Suppressor macrophage treated with lipopolysaccharide for 1 hour (primary cell): ENCODE measurements at places on chromosomes 1 and 21.
A peak's percentile ranks its signal among the peaks of the same experiment; 100 is the strongest.

- DNase-seq: no peak
Measured at GRCh38 chr1:116987256-116987555, 14.4 kb upstream of the CD101 start.

- DNase-seq: no peak
Measured at GRCh38 chr1:20423169-20423795, 62.7 kb downstream of the CAMK2N1 start.

DNA sequence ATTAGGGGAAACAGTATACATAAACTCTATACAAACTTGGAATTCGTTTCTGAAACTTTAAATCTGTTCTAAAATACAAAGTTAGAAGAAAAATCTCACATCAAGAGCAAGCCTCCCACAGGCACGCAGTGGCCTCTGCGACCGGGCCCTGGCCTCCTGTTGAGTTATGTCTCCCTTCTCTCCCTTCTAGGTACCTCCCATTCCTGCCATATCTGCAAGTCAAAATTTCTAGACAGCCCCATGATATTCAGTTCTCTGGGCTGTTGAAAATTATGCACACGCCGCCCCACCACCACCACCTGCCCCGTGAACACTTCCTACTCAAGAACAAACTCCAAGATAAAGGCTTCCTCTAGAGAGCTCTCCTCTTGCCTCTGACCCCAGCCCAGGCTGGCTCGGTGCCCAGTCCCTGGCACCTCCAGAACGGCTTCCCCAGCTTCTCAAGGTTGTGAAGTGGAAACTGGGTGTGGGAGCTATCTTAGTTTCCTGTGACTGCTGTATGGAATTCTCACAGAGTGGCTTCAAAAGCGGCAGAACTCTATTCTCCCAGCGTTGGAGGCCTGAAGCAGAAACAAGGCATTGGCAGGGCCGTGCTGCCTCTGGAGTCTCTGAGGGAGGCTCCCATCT is 37.7 kb upstream of the LRP8 start:
- peak; percentile 17 for DNase-seq

DNA sequence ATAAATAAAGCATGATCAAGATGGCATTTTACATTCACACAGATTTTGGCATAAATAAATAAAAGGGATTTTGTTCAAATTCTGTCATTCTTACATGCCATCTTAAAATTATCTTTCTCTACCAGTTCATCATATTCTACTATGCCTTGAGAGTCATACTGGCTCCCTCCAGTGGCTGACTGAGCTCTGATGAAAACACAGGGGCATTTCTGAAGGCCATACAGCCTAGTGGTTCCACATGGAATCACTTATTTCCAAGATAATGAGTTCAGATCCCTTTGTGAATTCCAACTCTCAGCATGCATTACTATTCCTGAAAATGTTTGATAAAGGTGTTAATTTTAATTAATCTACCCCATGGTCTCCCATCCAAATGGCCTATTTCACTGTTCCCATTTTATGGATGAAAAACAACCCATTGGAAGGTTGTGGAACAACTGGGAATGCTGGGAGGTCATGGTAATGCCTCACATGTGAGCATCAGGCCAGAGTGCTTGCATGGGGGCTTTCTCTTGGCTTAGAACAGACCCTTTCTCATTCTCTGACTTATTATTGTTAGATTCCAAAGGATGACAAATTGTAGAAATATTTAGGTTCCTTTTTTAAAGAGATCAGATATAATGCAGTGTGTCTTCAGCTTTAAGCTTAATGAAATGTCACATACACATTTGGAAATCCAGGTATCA is 622.4 kb upstream of the PKN2 start:
- peak; percentile 36 for DNase-seq

DNA sequence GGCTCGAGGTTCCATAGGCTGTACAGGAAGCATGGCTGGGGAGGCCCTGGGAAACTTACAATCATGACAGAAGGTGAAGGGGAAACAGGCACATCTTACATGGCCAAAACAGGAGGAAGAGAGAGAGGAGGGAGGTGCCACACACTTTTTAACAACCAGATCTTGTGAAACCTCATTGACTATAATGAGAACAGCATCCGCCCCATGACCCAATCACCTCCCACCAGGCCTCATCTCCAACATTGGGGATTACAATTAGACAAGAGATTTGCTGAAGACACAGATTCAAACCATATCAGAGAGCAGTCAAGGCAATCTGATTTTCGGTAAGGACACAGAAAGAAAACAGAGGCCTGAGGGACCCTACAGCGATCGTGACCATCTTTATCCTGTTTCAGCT is 41.7 kb downstream of the TNFRSF9 start:
- no peak for DNase-seq

GRCh38 chr21:14987370-14988170 is 77.2 kb downstream of the NRIP1 start:
- DNase-seq: no peak

DNA sequence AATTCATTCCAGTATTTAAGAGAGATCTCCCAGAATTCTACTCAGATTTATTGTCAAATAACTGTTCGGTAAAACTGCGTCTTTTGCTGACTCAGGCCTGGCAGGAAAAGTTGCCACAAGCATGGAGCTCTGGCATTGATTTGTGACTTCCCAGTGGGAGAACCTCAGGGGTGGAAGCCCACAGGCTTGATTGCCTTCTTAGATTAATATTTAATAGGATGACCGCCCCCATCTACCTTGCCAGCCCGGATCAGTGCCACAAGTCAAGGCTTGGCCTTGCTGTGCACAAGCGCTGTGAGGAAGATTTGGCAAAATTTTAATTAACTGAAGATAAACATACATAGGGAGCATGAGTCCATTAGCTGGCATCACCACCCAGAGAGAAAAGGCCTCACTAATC is 93.5 kb downstream of the LRIG2 start:
- no peak for DNase-seq

GRCh38 chr1:156920233-156921052 is at the start of gene LRRC71:
TSS of gene LRRC71 (plus strand) at chr1:156920632. CDS start at chr1:156920804, 172 bp downstream.
- DNase-seq: peak; percentile 96

- no peak for DNase-seq
Measured at GRCh38 chr1:218507355-218508002, 162.3 kb downstream of the TGFB2 start.

DNA sequence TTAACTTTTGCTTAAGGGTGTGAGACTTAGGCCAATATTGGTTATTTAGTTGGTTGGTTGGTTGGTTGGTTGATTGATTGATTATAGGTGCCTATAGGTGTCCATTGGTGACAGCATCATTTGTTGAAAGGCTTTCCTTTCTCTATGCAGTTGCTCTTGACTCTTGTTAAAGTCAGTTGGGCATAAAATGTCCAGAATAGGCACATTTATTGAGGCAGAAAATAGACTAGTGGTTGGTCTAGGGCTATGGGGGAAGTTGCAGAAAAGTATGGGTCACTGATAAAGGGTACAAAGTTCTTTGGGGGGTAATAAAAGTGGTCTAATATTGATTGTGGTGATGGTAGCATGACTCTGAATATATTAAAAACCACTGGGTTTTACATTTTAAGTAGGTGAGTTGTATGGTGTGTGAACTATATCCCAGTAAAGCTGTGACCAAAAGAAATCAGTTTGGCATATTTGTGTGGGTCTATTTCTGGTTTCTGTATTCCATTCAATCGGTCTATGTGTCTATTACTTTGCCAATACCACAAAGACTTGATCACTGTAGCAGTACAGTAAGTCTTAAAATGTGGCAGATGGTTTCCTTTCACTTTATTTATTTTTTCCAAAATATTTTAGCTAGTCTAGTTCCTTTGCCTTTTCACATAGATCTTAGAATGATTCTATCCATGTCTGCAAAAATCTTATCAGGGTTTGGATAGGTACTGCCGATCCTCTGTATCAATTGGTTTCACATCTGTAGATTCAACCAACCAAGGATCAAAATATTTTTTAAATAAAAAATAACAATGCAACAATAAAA is 63.0 kb downstream of the ATP1A1 start:
- no peak for DNase-seq

DNA sequence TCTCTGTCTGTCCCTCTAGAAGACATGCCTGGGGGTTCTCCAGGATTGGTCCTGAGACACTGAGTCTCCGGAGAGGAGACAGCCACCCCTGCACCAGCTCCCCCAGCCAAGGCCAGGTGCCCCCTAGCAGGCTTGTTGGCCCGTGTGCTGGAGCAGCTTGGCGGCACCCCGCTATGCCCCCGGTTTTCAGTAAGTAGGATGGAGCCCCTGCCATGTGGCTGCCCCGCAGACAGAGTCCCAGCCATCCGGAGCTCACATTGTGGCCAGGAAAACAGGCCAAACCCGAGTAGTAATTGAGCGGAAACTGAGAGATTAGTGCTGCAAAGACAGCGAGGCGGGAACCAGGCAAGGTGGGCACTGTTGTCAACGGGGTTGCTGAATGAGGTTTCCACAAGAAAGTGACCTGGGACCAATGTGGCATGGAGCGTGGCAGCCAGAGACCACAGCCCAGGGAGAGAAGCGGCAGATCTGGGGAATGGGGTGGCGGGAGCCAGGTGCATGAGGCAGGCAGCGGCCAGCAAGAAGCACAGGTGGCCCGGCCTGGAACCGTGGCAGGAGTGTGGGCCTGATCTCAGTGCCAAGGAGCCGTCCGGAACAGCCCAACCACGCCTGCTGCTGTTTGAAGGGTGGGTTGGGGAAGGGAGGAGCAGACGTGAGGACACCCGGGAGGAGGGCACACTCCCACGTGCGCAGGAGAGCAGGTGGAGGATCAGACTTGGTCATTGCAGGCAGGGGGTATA is 137.4 kb upstream of the VAMP3 start:
- no peak for DNase-seq

GRCh38 chr1:206974140-206974539 is 3.9 kb upstream of the FCAMR start:
- no peak for DNase-seq

- no peak for DNase-seq
Measured at GRCh38 chr21:27292229-27292628, 325.3 kb upstream of the ADAMTS5 start.

DNA sequence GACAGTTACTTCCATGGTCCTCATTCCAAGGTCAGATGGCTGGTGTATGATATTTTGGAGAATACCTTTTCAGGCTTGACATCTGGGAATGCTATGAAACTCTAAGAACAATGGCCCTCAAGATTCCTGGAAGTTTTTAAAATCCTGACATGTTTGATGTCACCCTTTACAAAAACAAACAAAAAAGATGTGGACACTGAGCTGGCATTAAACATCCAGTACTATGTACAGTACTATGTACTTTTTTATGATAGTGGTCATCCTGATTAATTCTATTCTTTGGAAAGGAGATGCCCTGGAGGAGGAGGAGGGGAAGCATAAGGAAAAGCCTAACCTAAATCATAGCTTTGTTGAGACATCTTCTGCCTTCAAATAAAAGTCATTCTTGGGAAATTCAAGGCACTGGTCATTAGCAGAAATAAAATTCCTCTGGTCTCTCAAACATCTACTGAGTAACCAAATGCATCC is 235.4 kb downstream of the HMCN1 start:
- no peak for DNase-seq

DNA sequence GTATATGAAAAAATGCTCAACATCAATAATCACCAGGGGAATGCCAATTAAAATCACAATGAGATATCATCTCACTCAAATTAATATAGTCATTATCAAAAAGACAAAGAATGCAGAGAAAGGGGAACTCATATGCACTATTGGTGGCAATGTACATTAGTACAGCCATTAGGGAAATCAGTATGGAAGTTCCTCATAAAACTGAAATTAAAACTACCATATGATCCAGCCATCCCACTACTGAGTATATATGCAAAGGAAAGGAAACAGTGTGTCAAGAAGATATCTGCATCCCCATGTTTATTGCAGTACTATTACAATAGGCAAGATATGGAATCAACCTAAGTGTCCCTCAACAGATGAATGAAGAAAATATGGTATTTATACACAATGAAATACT is 32.1 kb upstream of the TEKT2 start:
- peak; percentile 49 for DNase-seq

DNA sequence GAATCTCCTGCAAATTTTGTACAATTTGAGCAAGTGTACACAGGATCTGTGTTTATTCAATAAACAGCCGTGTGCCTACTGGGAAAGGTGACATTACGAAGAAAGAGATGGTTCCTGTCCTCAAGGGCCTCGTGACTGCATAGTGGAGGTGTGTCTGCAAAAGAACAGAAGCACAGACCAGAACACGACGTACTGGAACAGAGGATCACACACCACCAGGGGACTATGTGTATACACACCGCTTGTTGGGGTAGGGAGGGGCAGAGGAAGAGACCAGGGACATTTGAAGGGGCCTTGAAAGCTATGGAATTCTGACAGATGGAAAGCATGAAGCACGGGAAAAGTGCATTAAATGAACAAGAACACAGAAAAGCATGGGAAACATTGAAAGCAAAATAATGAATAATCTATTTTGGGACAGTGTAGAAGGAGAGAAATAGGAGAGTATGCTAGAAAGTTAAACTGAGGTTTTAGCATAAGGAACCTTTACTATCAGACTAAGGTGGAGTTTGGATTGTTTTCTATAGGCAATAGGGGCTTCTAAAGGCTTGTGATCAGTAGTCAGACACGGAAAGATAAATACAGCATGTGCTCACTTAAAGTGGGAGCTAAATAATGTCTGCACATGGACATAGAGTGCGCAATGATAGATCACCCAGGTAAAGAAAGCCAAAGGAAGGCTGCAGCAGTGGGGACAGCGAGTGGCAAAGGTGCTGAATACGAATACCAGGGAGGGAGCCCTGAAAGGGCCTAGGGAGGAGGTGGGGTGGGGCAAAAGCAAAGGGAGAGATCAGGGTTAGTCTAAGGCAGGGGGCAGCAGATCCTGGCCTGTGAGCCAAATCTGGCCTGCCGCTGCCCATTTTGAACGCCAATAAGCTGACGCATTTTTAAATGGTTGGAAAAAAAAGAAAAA is 11.0 kb downstream of the JAK1 start:
- no peak for DNase-seq

GRCh38 chr1:113219377-113219776 is 146.4 kb downstream of the LRIG2 start:
- DNase-seq: no peak

DNA sequence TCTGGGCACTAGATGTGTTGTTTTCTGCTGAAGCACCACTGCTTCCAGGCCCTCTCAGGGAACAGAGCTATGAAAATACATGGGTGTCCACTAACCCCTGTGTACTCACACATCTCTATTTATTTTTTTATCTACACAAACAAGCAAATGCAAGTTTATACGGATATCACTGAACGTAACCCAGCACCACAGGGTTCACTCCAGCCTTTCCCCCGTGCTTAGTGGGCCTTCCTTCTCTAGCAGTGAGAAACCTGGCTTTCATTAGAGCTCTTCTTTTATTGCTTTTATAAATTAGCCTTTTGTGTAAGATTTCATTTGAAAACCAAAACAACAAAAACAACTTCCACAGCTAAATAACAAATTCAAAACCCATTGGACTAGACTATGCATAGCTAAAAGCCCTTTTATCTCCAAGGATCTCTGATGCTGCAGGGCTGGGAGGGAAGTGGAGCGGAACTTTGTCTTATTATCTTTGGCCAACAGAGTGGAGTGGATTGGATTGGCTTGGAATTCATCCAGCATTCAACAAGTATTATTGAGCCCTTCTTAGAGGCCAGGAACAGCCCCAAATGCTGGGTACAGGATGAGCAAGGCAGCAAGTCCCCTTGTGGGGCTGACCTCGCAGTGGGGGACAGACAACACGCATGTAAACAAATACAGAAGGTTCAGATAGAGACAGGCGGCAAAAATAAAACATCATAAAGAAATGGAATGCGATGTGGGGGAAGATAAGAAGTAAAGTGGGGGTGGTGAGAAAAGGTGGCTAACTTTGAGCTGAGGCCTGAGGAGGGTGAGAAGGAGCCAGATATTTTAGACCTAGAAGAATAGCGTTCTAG is 371.8 kb upstream of the POU3F1 start:
- no peak for DNase-seq

GRCh38 chr1:54798769-54799641 is 2.1 kb downstream of the TTC22 start:
- peak; percentile 71 for DNase-seq

- DNase-seq: no peak
Measured at GRCh38 chr1:102776071-102776470, 332.3 kb downstream of the COL11A1 start.

- DNase-seq: no peak
Measured at GRCh38 chr21:46564391-46564790, 40.5 kb downstream of the S100B start.
